ENCODE measurements at places on chromosomes 11 and 22.

- no peak for DNase-seq
Observed at GRCh38 chr11:44842220-44842619, 108.5 kb downstream of the TP53I11 start.

DNA sequence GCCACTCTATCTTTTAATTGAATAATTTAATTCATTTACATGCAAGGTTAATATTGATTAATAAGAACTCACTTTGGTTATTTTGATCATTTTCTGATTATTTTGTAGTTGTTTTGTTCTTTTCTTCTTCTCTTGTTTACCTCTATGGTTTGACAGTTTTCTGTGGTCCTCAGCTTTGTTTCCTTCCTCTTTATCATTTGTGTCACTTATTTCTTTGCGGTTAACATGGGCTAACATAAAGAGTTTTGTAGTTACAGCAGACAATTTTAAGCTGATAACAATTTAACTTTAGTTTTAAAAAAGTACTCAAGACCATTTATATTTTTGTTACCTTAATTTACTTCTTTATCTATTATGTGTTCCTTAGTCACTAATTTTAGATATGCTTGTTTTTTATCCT is 1032.8 kb upstream of the RAG2 start:
- DNase-seq: no peak

- no peak for DNase-seq
Observed at GRCh38 chr22:23177197-23177596, 3.1 kb upstream of the BCR start.

GRCh38 chr22:34105461-34106062 is 185.3 kb upstream of the LARGE1 start:
- DNase-seq: no peak

DNA sequence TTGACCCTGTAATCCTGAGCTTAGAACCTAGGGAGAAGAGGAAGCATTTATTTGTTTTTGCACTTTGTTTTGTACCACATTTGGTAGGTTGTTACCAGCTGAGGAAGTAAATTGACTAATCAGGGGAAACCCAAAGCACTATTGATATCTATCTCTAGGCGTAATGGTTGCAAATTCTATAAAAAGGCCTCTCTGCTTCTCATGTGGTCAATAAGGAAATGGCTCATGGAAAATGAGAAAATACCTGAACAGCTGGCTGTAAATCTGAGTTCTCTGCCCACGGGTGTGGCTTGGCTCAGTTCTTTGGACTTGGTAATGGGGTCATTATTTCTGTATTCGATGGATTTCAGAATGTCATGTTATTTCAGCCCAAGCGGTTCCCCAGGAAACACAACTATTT is 42.4 kb downstream of the BARX2 start:
- no peak for DNase-seq

All from hematopoietic multipotent progenitor cell treated with erythropoietin and hydrocortisone succinate and interleukin-3 and kit ligand, for 15 days (in vitro differentiated cells).